ENCODE measurements at places on chromosomes 6 and 20.

DNA sequence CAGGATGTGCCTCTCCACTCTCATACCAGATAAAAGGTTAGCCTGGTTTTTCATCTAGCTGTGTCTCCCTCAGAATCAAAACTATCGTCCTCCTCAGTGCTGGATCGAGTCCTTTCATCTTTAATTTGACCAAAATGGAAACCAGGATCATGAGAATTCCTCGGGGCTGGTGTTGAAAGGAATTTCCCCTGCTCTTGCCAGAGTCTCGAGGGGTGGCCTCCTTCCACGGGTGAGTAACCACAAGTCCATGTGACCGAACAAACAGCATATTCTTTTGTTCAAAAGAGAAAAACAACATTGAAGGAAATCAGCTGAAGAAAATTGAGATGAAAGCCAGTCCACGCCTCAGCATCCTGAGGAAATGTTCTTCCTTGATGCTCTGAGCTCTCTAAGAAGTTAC is 165.9 kb upstream of the CDYL start:
- DNase-seq = no peak

- no peak for DNase-seq
Observed at GRCh38 chr6:22333802-22334201, 37.0 kb upstream of the PRL start.

GRCh38 chr20:16096756-16097326 is 476.4 kb downstream of the KIF16B start:
- DNase-seq = no peak

GRCh38 chr20:62646851-62647520 is 4.7 kb downstream of the SLCO4A1 start:
- DNase-seq = no peak

DNA sequence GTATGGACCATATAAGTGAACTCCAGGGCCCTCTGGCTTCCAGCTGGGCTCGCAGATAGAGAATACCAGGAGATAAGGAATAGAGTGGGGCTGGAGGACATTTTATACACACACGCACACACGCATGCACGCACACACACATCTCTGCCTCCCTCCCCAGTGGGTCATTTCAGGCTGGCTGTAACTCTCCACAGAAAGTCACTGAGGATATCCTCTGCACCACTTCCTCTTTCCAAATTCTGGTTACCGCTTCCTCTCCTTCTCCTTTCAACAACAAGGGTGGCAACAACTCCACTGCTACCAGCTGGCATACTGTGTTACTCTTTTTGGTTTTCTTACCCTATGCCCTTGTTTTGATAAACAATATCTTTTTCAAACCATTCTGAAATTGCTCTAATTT is 280.2 kb downstream of the COL12A1 start:
- no peak for DNase-seq
